ENCODE measurements at places on chromosomes 12 and 14. TPM values are rescaled to one million over a fixed set of nuclear protein-coding genes. Genes with fewer than 3 reads are reported as not detected.

GLIPR1L1 gene
- total RNA-seq: not detected

CEP290 gene
- 54.5 TPM for total RNA-seq

CACNA1C gene
- 42.1 TPM for total RNA-seq

GLTP gene
- total RNA-seq: 135 TPM

INTS13 gene
- total RNA-seq: 16.5 TPM

SLC35F4 gene
- total RNA-seq: not detected

- H3K27ac ChIP-seq: no peak overlapping the region
- no peaks in the 10 kb centered on the region for H3K27me3 ChIP-seq
- H3K4me1 ChIP-seq: no peaks in the 10 kb centered on the region
Observed at GRCh38 chr12:24118668-24119067, 169.2 kb upstream of the SOX5 start.

DNA sequence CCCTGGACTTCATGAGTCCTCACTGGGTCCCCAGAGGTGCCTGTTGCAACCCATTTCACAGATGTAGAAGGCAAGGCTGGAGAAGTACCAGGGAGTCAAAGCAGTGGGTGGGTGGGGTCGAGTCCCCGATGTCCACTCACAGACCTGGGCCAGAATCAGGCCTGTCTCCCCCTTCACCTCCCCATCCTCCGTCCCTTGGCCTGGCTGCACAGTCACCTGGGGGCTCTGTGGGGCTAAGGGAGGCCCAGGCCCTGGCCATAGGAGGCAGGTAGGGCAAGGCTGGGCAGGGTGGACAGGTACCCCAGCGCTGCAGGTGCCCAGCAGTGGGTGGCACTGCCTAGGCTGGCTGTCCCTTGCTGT lies 29.5 kb downstream of the RTL1 start:
- no peak for DNase-seq
- H3K36me3 ChIP-seq: no peaks in the 10 kb centered on the region
- H3K27me3 ChIP-seq: no peaks in the 10 kb centered on the region
- H3K4me1 ChIP-seq: no peaks in the 10 kb centered on the region
- no peak overlapping the region for H3K27ac ChIP-seq

DNA sequence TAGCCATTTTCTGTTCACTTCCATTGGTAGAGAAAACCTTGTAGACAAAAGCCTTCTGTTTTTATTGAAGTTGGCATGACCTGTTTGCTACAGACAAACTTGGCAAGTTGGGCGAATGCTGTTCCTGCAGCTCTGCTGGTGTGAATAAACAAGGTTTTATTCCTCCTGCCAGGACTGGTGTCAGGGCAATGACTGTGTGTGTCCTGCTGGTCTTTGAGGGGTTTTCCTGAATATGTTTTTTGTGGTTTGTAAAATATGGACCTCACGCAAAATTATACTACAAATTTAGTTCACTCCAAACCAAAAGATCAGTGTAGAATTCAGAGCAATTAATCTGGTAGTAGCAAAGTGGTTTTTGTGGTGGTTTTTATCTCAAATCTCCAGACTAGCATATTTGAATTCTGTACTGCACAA lies 140.8 kb downstream of the ERC1 start:
- no peak for DNase-seq
- H3K4me3 ChIP-seq: no peak overlapping the region
- H3K36me3 ChIP-seq: no peaks in the 10 kb centered on the region

- no peaks in the 10 kb centered on the region for H3K4me1 ChIP-seq
- H3K27ac ChIP-seq: no peak overlapping the region
- no peaks in the 10 kb centered on the region for H3K27me3 ChIP-seq
- DNase-seq: no peak
- no peak overlapping the region for H3K4me3 ChIP-seq
- no peaks in the 10 kb centered on the region for H3K36me3 ChIP-seq
Observed at GRCh38 chr14:77409131-77409533, 14.2 kb downstream of the NOXRED1 start.
